HCT116 (cell line): ENCODE measurements at places on chromosomes 4 and X. TPM values are rescaled to one million over a fixed set of nuclear protein-coding genes. Genes with fewer than 3 reads are reported as not detected.

The ZFYVE28 gene
- 19.2 TPM for total RNA-seq

The SLC6A14 gene
- total RNA-seq: 0.05 TPM

- no peak overlapping the region for H3K4me3 ChIP-seq
- no peaks in the 10 kb centered on the region for H3K36me3 ChIP-seq
- H3K27ac ChIP-seq: no peak overlapping the region
- no peaks in the 10 kb centered on the region for H3K4me1 ChIP-seq
Measured at GRCh38 chr4:105015750-105016149, 130.9 kb upstream of the TET2 start.

GRCh38 chr4:102298716-102299115 is 46.6 kb downstream of the SLC39A8 start:
- no peaks in the 10 kb centered on the region for H3K27me3 ChIP-seq
- H3K4me3 ChIP-seq: no peak overlapping the region
- DNase-seq: no peak
- no peaks in the 10 kb centered on the region for H3K4me1 ChIP-seq
- H3K36me3 ChIP-seq: no peaks in the 10 kb centered on the region
- no peak overlapping the region for H3K27ac ChIP-seq
